ENCODE measurements at places on chromosomes 6 and 20.

DNA sequence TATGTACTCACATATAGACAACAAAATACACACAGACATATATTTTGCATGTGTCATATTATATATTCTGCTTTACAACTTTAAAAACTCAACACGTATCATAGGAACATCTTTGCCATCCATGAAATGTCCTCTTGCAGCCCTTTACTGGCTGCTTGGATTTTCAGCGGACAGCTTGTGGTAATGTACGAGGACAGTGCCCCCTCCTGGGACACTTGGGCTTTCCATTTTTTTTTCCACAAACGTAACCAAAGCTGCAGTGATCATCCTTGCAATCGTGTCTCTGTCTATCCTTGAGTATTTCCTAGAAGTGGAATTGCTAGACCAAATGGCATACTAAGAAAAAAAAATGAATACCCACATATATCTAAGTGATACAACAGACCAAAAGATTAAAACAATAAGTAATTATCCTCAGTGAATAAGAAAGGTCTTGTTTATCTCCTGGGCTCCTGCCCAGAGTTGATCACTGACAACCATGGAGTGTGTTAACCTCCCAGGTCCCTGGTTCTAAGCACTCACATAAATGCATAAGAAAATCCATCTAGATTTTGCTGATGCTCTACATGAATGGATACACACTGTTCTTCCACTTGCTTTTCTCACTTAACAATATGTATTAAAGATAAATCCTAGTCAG lies 18.1 kb downstream of the BPI start:
- DNase-seq = peak; percentile 35

- DNase-seq = no peak
Observed at GRCh38 chr6:108869876-108870275, 21.7 kb downstream of the ARMC2 start.

DNA sequence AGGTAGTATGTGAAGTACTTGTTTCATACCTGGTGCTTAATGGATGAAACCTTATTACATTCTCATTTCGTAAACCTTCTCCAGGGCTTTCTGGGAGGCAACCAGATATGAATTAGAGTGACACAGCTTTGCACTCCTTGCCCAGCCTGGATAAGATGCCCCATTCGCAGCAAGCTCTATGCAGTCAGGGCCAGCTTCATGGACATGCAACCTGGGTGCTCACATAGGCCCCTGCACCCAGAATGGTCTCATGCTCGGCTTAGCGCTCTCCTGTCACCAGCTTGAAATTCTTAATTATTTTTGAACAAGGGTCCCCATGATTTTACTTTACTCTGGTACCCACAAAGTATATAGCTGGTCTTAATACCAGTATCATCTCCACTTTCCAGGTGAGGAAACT lies 11.3 kb upstream of the PTGIS start:
- no peak for DNase-seq

DNA sequence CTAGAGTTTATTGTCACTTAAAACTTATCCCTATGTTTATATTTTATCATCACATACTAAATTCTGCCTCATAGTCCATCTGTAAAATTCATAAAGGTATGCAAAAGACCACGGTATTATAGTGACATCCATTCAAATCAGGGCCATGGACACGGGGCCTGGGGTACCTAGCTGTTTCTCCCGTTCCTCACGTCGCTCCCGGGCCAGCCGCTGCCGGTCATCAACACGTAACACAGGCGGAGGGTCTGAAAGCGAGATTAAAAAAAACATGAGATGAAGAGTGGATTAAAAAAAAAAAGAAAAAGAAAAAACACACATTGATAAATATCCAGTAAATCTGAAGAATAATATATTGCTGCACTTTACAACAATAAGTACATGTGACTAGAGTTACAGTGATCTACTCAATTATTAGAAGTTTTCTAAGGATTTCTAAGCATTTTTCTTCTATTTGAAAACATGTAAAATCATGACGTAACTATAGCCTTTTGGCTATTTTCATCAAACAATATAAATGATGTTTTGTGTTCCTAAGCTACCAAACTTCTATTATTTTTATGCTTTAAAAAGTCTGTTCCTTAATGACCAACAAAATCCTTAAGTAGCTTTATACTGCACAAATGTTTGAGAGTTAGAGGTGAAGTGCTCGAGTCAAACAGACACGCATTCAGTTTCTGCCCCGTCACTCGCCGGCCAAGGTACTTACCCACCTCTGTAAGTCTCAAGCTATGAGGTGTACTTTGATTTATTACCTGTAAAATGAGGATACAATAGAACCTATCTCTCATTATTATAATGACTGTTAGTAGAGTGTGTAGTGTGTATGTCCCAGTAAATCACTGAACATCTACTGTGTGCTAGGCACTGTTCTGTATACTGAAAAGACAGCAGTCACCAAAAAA lies 122.1 kb upstream of the BCLAF1 start:
- DNase-seq = no peak

DNA sequence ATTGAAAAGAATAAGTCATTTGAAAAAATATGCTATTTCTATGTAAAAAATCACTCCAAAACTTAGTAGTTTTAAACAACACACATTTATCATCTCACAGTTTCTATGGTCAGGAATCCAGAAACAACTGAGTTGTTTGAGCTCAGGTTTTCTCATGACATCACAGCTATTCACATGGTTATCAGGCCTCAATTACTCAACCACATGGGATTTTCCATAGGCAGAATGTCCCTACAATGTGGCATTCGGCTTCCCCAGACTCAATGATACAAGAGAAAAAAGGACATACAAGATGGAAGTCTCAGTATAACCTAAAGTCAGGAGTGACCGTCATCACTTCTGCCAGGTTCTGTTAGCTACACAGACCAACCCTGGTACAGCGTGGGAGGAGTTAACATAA lies 3.4 kb upstream of the SLC35D3 start:
- DNase-seq = peak; percentile 31

- no peak for DNase-seq
Observed at GRCh38 chr6:32562940-32563339, 26.7 kb downstream of the HLA-DRB1 start.

DNA sequence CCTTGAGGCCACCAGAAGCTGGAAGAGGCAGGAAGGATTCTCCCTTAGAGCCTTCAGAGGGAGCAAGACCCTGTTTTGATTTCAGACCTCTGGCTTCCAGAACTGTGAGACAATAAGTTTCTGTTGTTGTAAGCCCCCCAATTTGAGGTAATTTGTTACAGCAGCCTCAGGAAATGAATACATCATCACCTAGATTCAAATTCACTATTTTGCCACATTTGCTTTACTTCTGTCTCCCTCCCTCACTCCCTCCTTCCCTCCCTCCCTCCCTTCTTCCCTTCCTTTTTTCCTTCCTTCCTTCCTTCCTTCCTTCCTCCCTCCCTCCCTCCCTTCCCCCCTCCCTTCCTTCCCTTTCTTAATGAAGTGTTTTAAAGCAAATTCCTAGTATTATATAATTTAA lies 58.1 kb upstream of the KIF13A start:
- no peak for DNase-seq

- peak; percentile 26 for DNase-seq
Observed at GRCh38 chr20:24468401-24469115, 871 bp upstream of the SYNDIG1 start.

- DNase-seq = no peak
Observed at GRCh38 chr6:107532706-107533105, 42.8 kb downstream of the SOBP start.

GRCh38 chr20:63572788-63573646 lies 1.0 kb downstream of the HELZ2 start:
- DNase-seq = no peak

DNA sequence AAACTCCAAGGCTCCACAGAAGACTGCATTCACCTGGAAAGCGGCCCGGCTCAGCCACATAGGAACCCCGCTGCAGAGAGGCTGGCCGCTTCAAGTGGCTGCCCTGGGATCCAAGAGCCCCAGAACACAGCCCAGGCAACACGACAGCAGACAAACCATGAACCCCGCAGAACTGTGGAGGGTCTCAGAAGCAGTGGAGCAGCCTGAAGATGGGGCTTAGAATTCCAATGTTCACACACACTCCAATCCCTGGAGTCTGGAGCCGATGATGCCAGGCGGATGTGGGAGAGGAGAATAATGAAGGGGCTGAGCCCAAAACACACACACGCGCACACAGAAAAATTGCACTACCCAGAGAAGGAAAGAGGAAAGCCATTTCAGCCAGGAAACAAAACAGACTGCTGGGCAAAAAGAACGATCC lies 52.4 kb downstream of the NINL start:
- DNase-seq = no peak

DNA sequence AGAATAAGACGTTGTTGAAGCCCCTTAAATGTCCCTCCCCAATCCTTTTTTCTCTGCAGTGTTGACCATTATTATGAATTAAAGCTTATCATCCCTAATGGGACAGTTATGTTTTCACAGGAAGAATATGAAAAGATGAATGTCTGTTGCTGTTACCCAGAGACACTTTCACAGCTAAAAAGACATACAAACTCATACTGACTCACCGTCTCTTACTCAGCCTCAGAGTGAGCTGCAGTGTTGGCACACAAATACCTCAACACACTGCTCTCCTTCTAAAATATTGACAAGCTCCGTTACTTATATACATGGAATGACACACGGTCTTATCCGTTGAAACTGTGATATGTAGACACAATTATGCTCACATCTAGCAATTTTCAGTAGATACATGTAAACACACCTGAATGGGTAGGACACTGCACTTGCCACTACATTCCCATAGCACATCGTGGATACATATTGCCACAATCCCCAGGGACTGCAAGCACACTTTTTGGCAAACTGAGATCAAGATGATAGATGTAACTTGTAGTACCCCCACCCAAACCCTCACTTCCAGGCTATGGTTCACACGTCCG lies 9.6 kb upstream of the SAPCD1 start:
- DNase-seq = no peak

GRCh38 chr20:45069261-45069660 lies 31.7 kb downstream of the KCNS1 start:
- no peak for DNase-seq

DNA sequence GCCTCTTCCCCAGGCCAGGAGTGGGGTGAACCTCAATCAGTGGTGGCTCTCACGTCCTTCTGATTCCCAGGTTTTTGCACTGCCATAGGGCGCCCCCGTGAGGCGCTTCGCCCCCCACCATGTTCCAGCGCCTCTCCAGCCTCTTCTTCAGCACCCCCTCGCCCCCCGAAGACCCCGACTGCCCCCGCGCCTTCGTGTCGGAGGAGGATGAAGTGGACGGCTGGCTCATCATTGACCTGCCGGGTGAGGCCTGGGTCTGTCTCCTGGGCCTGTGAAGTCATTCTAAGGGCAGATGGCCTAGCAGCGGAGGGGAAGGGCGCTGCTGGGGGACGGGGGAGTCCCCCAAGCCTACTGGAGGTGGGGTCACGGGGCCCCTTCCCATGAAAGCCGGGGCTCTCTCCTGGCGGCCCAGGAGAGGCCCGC lies 4.5 kb downstream of the TP53INP2 start:
- peak; percentile 71 for DNase-seq
